ENCODE measurements at places on chromosomes 13 and 19.

- DNase-seq, result no peak
These were observed 89.3 kb downstream of the KL start for GRCh38 chr13:33105387-33106005.

- DNase-seq, result no peak
These were observed 10.8 kb downstream of the C2CD4C start for GRCh38 chr19:397941-398706.

GRCh38 chr19:33214596-33214995 lies 11.1 kb downstream of the SLC7A10 start:
- no peak for DNase-seq

DNA sequence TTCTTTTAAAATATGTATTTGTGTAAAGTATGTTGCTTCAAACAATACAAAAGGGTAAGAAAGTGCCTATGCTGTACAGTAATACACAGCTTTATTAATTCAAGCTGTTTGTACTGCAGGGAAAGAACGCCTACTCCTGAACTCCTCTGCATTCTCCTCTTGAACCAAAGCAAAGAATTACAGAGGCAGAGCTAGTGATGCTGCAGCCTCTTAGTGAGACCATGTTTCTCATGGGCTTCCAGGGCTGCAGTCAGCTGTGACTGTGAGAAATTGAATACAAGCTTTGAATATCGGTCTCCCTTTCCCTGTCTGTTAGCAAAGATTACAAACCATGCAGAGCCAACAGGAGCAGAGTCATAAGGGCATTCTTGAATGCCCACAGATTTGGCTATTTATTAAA lies 248.5 kb downstream of the SLITRK1 start:
- DNase-seq, result no peak

GRCh38 chr13:40316301-40316700 lies 350.1 kb downstream of the FOXO1 start:
- DNase-seq, result no peak

DNA sequence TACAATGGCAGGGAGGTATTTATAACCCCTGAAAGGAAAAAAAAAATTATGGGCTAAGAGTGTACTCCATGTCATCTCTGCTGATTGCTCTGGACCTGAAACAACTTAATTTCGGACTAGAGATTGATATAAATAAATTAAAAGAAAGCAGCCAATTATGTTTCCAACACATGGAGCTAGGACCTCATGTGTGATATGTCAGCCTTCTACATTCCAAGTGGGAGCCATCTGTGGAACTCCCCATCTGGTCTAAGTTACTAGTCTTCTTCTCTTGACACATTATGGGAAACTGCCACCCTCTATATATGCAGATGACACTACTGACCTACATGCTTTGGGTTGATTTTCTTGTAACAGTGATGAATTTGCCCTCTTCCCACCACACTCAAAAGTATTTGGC lies 86.1 kb downstream of the FLT1 start:
- no peak for DNase-seq

DNA sequence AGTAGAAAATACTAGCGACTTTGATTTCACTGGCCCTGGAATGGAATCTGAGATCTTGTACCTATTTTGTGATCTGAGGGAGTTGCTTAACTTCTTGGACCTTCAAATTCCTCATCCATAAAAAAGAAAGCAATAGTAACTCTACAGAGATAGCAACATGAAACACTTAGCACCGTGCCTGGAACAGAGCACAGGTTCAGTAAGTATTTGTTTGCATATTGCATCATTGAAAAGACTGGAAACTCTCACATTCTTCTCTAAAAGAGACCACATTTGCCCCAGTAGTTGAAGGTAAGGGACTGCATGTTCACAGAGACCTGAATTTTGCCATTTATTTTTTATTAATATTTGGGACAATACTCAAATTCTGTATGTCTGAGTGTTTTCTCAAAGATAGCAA lies 358.1 kb downstream of the COG6 start:
- no peak for DNase-seq

GRCh38 chr13:91134803-91135184 lies 212.7 kb upstream of the MIR17HG start:
- DNase-seq, result no peak

- DNase-seq, result no peak
These were observed 9.0 kb upstream of the USP29 start for GRCh38 chr19:57110592-57111328.

GRCh38 chr19:17125728-17126677 lies 50.4 kb downstream of the MYO9B start:
- peak; percentile 51 for DNase-seq

GRCh38 chr13:21901811-21902708 lies 231.2 kb downstream of the FGF9 start:
- no peak for DNase-seq

DNA sequence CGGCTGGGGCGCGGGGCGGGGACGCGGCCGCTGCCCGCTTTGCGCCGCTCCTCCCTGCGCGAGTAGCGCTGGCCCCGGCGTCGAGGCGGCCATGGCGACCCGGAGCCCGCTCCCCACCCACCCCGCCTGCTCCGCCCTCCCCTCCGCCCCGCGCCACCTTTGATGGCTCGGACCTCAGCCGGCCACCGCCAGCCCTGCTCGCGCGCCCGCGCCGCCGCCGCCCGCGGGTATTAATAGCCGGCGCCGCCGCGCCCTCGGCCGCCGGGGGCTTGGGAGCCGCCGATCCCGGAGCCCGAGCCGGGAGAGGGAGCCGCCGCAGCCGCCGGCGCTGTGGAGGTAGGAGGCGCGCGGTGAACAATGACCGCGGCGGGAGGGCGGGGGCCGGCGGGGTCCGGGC lies 261 bp downstream of the FARP1 start:
- no peak for DNase-seq

DNA sequence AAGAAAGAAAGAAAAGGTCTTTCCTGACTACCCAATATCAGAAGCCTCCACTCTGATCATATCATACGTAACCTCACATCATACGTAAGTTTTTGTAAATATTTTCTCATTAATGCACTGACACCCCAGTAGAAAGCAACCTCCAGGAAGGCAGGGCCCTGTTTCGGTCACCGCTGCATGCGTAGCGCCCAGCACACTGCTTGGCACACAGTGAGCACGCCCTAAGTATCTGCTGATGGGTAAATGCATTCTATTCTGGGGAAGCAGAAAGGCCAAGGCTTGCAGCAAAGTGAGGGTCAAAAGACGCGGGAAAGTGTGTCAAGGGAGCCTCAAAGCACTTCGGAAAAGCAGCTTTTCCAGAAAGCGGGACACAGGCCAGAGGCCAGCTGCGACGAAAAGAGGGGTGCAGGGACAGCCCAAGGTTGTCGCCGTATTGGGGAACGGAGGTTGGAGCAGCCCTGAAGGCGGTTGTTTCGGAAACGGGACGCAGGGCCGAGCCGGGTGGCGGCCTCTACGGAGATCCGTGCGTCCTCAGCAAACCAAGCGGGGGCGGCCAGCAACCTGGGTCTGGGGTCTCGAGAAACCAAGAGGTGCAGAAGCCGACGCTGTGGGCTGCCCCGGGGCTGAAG lies 463 bp downstream of the SUGP1 start:
- DNase-seq, result no peak

DNA sequence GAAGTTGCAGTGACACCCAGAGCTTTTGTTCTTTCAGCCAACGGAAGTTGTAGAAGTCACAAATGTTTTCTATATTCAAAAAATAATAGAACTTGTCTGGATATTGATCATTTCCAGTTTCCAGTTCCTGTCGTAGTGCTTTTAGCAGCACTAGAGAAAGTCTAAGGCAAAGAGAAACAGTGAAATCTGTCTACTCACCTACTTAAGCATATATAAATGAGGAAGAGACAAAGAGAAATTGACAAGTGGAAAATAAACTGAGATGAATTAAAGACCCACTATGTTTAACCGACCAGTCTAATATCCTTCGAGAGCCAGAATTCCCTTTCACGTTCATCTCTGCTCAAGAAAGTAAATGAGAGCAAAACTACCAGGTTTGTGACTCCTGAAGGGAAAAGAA lies 36.7 kb downstream of the DACH1 start:
- DNase-seq, result no peak

GRCh38 chr19:1446713-1447481 lies 3.0 kb upstream of the APC2 start:
- no peak for DNase-seq

DNA sequence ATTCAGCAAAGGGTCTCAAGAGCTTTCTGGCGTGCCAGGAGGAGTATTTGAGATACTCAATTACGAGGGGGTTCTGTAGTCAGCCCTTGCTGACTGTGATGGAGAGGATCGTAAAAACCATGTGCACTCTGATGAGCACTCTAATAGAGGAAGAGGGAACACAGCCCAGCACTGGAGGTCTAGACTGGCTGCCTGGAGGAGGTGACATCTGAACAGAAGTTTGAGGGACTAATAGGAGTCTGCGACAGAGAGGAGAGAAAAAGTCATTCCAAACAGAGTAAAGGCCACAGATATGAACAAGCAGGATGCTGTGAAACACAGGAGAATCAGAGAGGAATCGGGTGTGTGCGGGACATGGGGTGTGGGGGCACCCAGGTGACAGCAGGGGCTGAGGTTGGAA lies 79.4 kb downstream of the DPF1 start:
- DNase-seq, result no peak

GRCh38 chr13:51659276-51660127 lies 75.2 kb downstream of the WDFY2 start:
- no peak for DNase-seq

GRCh38 chr19:19421299-19421696 lies 15.8 kb downstream of the GATAD2A start:
- no peak for DNase-seq

DNA sequence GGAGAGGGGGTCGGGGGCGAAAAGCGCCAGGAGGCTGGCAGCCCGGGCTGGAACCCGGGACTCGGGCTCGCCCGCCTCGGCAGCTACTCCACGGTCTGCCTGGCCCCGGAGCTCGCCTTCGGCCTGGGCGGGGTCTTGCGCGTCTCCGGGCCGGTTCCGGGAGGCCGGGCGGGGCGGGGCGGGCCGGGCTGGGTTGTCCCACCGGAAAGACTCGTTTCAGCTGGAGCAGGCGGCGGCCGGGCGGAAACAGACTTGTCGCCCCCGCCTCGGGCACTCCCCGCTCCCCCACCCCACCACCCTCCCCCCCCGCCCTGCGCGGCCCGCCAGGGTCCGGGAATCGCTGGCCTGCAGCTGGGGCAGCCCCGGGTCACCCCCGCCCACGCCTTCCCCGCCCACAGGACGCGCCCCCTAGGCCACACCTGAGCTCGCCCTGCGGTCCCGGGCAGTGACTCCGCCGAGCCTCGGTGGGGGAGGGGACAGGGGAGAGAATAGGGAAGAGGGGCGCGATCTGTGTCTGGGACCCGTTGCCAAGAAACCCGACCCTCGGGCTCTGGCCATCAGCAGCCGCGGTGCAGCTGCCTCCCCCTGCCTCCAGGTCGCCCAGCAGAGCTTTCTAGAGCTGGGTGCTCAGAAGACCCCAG lies 109.4 kb downstream of the KCTD15 start:
- DNase-seq, result no peak

DNA sequence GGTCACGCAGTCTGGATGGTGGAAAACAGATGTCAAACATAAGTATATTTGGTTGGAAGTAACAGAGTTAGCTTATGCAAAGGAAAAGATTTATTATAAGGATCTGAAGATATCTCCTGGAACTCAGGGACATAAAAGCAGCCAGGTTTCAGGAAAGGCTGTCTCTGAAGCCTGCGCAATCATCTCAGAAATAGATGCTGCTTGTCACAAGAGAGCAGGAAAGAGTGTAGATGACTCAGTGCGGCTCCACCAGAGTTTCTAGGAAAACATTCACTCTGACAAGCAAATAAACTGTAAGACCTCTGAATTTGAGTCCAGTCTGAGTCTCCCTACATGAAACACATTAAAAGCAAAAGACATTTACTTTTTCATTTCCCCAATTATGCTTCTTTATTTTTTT lies 220.4 kb upstream of the HTR2A start:
- DNase-seq, result no peak

- DNase-seq, result no peak
These were observed 7.5 kb upstream of the LRP3 start for GRCh38 chr19:33186431-33187182.

DNA sequence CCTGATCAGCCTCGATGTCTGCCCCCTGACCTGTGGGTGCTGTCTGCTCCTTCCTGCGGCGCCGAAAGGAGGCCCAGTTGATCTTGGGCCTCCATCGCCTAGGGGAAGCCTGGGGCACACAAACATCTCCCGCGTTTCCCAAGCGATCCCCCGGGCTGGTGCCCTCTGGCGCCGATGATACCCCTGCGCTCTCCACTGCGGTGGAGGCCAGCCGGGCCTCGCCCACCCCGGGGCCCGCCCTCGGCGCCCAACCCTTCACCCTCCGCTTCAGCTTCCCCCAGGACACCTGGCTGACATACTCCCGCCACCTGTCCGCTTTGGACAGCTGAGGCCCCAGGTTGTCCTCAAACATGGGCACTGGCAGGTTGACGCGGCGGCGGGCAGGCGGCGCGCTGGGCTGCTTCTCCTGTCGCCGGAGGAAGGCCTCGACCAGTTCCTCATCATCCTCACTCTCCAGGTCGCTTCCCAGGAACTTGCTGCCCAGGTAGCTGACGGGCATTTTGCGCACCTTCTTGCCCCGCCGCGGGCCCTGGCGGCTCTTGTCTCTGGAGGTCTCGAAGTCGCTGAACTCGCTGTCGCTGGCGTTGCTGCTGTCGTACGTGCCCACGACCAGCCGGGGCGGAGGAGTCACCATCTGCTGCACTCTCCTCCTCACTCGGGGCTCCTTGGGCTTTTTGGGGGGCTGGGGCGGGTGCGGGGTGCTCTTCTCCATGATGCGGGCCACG lies 1.3 kb downstream of the CCDC8 start:
- no peak for DNase-seq

DNA sequence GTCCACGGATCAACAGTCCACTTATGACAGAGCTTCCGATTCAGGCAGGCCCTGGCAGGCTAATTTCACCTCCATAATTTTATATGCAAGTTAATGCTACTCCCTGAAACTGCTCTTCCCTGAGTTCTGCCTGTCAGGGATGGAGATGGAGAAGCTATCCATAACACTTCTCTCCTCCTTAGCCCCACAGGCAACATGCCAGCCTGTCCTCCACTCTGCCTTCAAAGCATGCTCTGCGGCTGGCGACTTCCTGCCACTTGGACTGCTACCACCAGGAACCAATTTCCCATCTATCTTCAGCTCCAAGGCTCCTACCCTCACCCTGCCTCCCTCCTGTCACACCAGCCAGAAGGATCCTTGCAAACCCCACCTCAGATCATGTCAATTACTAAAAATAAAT lies 35.4 kb downstream of the GSX1 start:
- DNase-seq, result no peak

- DNase-seq, result no peak
These were observed 10.8 kb downstream of the LATS2 start for GRCh38 chr13:21050288-21051197.

GRCh38 chr19:389255-389934 lies 19.6 kb downstream of the C2CD4C start:
- DNase-seq, result no peak

GRCh38 chr13:77184455-77184854 lies 142.4 kb downstream of the MYCBP2 start:
- DNase-seq, result no peak

DNA sequence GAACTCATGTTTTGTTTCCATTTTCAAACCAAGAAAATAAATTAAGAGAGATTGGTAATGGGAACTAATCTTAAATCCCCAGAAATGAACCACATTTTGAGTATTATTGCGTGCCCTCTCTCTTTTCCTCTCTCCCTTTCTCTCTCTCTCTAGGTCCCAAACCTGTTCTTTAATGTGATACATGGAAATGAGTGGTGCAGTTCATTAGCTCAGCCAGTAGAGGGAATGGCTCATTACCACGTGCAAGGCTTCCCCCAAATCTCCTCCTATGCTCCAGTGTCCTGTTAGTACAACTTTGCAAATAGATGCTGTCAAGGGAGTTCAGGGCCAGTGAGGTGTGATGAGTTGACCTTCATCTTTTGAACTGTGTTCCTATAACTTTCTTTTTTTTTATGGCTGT lies 178.4 kb downstream of the FGF9 start:
- no peak for DNase-seq
